ENCODE measurements at places on chromosomes 4 and X.
A peak's percentile ranks its signal among the peaks of the same experiment; 100 is the strongest.

GRCh38 chr4:616911-617643, 8.3 kb upstream of the PDE6B start:
- no peak for DNase-seq

DNA sequence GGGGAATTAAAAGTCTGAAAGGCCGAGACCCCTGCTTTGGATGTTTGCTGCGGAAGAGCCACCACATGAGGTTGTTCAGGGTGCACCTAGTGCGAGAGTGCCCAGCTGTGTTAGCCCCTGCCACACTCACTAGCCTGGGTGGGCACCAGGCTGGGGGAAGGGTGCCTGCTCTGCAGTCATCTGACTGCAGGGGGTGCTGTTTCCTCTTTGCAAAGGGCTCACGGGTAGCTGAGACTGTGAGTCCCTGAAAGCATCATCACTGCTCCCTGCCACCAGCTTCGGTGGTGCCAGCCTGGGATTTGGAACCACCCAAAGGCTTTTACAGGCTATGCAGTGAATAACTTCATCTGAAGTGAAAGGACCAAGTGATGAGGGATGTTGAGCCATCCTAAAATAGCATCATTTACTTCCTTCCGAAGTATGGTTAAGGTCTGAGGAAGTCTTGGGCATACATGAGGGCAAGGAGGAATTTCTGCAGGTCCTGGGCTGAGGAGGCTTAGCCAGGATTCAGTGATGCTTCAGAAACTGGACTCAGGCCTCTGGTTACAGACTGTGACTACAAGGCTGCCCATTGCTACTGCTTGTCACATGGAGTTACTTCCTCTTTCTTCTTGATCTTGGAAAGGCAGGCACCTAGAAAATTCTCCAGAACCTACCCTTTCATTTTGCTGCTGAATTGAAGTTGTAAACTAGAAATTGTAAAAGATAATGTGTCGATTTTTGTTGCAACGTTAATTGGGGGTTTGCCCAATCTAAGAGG, 293.2 kb upstream of the PRPS2 start:
- DNase-seq, result no peak

DNA sequence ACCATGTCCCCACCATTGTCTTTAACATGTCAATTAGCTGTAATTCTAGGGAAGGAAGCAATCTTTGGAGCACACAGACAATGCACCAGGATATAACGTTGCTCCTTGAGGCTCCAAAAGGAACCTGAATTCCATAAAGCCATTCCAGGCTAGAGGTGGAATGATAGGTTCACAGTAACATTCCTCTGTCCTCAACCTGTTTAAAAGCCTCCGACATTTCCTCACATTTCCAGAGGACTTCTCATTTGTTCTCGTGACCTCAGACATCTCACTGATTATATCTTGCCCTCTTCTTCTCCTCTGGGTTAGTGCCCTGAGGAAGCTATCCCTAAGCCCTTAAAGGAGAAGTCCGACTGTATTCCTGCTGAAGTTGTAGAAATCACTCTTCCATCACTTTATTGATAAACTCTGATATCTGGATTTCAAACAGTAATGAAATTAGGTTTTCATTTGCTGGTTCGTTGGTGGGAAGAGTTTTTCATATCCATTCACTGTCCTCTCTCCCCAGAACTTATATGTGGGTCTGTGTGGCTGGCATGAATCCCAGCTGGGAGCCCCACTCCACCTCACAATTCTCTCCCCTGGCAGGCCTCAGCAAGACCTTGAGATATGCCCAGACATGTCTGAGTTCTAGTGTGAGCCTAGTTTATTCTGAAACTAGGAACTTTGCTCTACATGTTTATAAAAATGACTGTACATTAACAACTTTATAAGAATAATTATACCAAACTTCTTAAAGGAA, 44.2 kb upstream of the PRSS12 start:
- DNase-seq, result no peak

DNA sequence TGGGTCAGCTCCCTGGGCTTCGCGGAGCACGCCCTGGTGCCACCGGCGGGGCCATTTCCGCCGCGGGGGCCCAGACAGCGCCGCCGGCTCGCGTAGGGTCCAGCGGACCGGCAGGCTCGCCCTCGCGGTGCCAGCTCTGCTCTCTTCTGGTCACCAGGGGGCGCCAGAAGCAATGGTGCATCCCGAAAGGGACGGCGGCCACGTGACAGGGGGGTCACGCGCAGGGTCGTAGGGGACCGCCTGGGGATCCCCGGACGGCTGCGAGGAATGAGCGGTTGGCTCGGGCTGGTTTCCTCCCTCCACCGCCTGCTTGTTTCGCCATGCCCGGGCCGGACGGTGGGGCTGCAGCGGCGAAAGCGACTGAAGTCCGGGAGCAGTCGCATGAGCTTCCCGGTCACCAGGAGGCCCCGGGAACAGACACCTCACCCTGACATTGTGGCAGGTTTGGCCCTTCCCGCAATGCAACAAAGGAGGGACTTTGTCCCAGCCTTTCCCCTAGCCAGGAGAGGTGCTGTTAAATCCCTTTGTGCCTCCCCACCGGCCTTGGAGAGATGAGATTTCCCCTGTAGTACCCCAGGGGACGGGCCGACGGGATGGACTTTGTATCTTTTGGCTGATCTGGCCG, 15.8 kb downstream of the ZCCHC12 start:
- DNase-seq, result peak; percentile 83

DNA sequence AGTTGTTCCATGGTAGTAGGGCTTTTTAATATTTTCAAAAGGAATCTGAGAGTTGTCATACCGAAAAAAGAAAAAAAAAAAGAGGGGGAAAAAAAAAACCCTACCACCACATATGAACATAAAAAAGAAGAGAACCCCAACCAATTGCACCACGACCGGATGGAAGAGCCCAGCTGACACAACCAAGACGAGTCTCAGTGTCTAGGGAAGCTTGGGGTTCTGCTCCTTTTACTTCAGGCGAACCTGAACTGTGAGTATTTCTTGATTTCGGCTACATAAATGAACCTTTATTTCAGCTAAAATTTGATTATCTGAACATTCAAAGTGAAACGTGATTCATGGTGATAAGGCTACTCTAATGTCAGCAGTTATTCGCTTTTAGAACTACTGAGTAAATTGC, at the start of gene GPR34:
TSS of gene GPR34 (plus strand) at position 139 of the 400 bp plus-strand sequence. CDS start 6,661 bp downstream, outside the sequence.
- DNase-seq, result no peak

- no peak for DNase-seq
These were observed 48.5 kb upstream of the NRK start for GRCh38 chrX:105773801-105774200.
